ENCODE measurements at places on chromosomes 6 and 20.
A peak's percentile ranks its signal among the peaks of the same experiment; 100 is the strongest.

- no peak overlapping the region for H3K27ac ChIP-seq
- H3K4me3 ChIP-seq = no peak overlapping the region
- H3K27me3 ChIP-seq = no peaks in the 10 kb centered on the region
- H3K4me1 ChIP-seq = no peaks in the 10 kb centered on the region
- no peak for DNase-seq
- H3K36me3 ChIP-seq = no peaks in the 10 kb centered on the region
Observed at GRCh38 chr6:19837511-19838441, 606 bp downstream of the ID4 start.

- peak overlapping the region; percentile 58 for H3K4me3 ChIP-seq
- H3K4me1 ChIP-seq = peaks cover 28% of the 10 kb centered on the region
- no peaks in the 10 kb centered on the region for H3K36me3 ChIP-seq
- no peak for DNase-seq
Observed at GRCh38 chr6:29976253-29976587, 33.9 kb downstream of the HLA-A start.

DNA sequence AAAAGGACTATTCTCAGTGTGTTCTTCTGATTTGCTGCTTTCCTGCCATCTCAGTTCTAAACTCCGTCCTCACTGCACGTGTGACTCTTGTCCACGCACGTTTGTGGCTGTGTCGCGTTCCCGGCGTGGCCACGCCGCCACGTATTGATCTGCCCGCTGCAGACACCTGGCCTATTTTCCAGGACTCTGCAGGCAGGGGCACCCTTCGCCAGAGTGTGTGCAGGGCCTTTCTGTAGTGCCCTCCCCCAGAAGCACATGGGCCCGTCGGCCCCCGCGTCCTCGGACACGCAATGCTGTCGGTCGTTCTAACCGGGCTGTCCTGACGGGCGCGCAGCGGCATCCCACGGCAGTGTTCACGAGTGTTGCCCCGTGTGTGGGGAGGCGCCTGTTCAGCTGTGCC is 87.6 kb downstream of the YTHDF1 start:
- DNase-seq = no peak
- no peaks in the 10 kb centered on the region for H3K36me3 ChIP-seq
- H3K27me3 ChIP-seq = no peaks in the 10 kb centered on the region
- H3K27ac ChIP-seq = no peak overlapping the region
- no peak overlapping the region for H3K4me3 ChIP-seq

DNA sequence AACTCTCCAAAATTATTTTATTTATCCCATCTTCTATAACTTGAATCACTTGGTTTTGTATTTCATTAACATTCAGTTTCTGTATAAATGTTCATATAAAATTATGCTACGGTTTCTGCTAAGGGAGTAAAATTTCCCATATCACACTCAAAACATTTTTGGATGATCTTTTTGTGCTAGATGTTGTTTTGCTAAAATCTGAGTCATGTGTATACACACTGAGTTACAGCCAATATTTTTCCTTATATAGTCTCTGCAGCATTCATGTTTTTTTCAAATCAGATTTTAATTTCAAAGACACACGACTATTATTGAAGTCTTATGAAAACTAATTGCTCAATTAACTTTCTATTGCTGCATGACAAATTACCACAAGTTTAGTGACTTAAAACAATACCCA is 54.3 kb upstream of the SLC2A12 start:
- no peak for DNase-seq
- no peaks in the 10 kb centered on the region for H3K36me3 ChIP-seq
- no peak overlapping the region for H3K4me3 ChIP-seq
- no peak overlapping the region for H3K27ac ChIP-seq
- no peaks in the 10 kb centered on the region for H3K4me1 ChIP-seq

GRCh38 chr6:16177881-16178280 is 49.0 kb downstream of the MYLIP start:
- H3K27ac ChIP-seq = no peak overlapping the region
- no peak overlapping the region for H3K4me3 ChIP-seq
- H3K4me1 ChIP-seq = peaks cover 14% of the 10 kb centered on the region

- H3K27me3 ChIP-seq = no peaks in the 10 kb centered on the region
- no peaks in the 10 kb centered on the region for H3K36me3 ChIP-seq
- no peak overlapping the region for H3K4me3 ChIP-seq
- peak overlapping the region; percentile 89 for H3K27ac ChIP-seq
- DNase-seq = no peak
Observed at GRCh38 chr20:47361057-47361915, 4.8 kb upstream of the ZMYND8 start.

GRCh38 chr6:139597087-139597763 is 222.8 kb upstream of the CITED2 start:
- no peak overlapping the region for H3K4me3 ChIP-seq
- no peak overlapping the region for H3K27ac ChIP-seq
- H3K4me1 ChIP-seq = no peaks in the 10 kb centered on the region
- no peaks in the 10 kb centered on the region for H3K27me3 ChIP-seq

GRCh38 chr6:158853880-158854213 is 34.7 kb upstream of the EZR start:
- no peaks in the 10 kb centered on the region for H3K36me3 ChIP-seq
- no peak for DNase-seq
- peak overlapping the region; percentile 95 for H3K27ac ChIP-seq
- no peaks in the 10 kb centered on the region for H3K27me3 ChIP-seq

GRCh38 chr20:14505476-14505875 is 168.1 kb upstream of the FLRT3 start:
- no peaks in the 10 kb centered on the region for H3K36me3 ChIP-seq
- H3K4me3 ChIP-seq = no peak overlapping the region
- H3K27ac ChIP-seq = no peak overlapping the region
- no peaks in the 10 kb centered on the region for H3K4me1 ChIP-seq
- DNase-seq = no peak

GRCh38 chr20:35661053-35661452 is 3.6 kb downstream of the CPNE1 start:
- H3K4me1 ChIP-seq = peaks cover 70% of the 10 kb centered on the region
- no peaks in the 10 kb centered on the region for H3K36me3 ChIP-seq
- no peak for DNase-seq

GRCh38 chr20:31818376-31818908 is 714 bp upstream of the MYLK2 start:
- H3K4me1 ChIP-seq = no peaks in the 10 kb centered on the region
- no peak for DNase-seq
- H3K27ac ChIP-seq = no peak overlapping the region
- H3K27me3 ChIP-seq = no peaks in the 10 kb centered on the region

- H3K27me3 ChIP-seq = no peaks in the 10 kb centered on the region
- no peak overlapping the region for H3K4me3 ChIP-seq
- no peak overlapping the region for H3K27ac ChIP-seq
- no peaks in the 10 kb centered on the region for H3K4me1 ChIP-seq
- H3K36me3 ChIP-seq = no peaks in the 10 kb centered on the region
- DNase-seq = no peak
Observed at GRCh38 chr6:121549736-121550135, 114.3 kb downstream of the GJA1 start.

GRCh38 chr20:37504404-37505096 is 16.5 kb upstream of the NNAT start:
- no peaks in the 10 kb centered on the region for H3K4me1 ChIP-seq
- H3K36me3 ChIP-seq = no peaks in the 10 kb centered on the region
- DNase-seq = no peak
- no peak overlapping the region for H3K27ac ChIP-seq

DNA sequence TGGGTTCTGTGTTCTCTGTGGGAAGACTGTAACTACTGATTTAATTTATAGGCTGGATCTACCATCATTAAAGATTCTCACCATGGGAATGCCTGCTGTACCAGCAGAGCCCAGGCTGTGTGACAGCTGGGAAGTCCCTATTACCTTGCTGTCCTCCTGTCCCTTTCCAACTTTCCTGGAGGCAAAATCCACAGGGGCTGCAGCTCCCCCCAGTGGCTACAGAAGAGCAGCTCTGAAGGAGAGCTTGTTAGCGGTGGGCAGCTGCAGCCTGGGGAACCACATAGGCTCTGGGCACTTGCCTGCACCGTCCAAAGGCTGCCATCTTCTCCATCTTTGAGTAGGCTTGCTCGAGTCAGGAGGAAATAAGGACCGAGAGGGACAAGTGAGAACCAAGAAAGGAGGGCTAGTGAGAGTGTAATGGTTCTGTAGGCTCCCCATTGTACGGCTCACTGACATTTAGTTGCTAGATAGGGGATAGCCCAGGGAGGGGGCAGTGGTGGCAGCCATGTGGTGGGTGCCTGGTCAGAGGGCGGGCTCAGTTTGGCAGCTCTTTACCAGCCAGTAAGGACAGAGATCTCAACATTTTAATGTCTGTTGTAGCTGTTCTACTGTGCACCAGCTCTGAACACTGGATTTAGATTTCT is 155.1 kb upstream of the MLIP start:
- no peaks in the 10 kb centered on the region for H3K27me3 ChIP-seq
- no peak for DNase-seq
- no peaks in the 10 kb centered on the region for H3K36me3 ChIP-seq
- H3K4me3 ChIP-seq = no peak overlapping the region
- no peak overlapping the region for H3K27ac ChIP-seq

GRCh38 chr6:104595311-104595820 is 264.4 kb downstream of the HACE1 start:
- H3K27ac ChIP-seq = no peak overlapping the region
- no peak for DNase-seq
- H3K4me3 ChIP-seq = no peak overlapping the region
- no peaks in the 10 kb centered on the region for H3K27me3 ChIP-seq
- no peaks in the 10 kb centered on the region for H3K36me3 ChIP-seq

DNA sequence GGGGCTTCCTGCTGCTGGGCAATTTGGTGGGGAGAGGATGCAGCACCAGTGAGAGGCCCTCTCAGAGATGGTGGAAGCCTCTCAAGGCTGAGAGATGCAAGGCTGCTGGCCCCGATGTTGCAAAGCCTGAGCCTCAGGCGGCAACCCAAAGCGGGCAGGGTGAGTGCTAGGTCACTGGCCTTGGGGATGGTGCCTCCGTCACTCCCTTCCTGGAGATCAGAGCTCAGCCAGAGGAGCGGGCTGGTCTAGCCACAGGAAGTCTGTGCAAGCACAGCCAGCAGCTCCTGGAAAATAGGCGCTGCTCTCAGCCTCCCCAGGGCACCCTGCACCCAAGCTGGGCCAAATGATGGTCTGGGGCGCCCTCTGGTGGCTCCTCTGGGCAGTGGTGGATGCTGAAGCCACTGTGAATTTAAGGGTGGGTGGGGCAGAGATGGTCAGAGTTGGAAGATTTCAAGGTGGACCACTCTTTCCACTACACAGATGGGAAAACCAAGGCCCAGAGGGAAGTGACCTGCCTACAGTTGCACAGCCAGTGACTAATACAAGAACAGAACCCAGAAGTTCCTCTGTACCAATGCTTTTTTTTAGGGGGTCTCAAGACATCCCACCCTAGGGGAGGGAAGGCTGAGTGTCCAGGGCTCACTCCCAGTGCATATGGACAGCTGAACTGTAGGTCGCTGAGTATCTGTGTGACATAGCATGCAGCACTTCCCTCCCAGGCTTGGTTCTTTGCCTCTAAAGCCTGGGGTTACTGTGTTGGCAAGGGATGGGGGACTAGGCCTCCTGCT is 20.8 kb downstream of the C20orf203 start:
- no peak overlapping the region for H3K27ac ChIP-seq
- DNase-seq = peak; percentile 90
- no peak overlapping the region for H3K4me3 ChIP-seq
- H3K27me3 ChIP-seq = no peaks in the 10 kb centered on the region
- peaks cover 6% of the 10 kb centered on the region for H3K4me1 ChIP-seq
- no peaks in the 10 kb centered on the region for H3K36me3 ChIP-seq

DNA sequence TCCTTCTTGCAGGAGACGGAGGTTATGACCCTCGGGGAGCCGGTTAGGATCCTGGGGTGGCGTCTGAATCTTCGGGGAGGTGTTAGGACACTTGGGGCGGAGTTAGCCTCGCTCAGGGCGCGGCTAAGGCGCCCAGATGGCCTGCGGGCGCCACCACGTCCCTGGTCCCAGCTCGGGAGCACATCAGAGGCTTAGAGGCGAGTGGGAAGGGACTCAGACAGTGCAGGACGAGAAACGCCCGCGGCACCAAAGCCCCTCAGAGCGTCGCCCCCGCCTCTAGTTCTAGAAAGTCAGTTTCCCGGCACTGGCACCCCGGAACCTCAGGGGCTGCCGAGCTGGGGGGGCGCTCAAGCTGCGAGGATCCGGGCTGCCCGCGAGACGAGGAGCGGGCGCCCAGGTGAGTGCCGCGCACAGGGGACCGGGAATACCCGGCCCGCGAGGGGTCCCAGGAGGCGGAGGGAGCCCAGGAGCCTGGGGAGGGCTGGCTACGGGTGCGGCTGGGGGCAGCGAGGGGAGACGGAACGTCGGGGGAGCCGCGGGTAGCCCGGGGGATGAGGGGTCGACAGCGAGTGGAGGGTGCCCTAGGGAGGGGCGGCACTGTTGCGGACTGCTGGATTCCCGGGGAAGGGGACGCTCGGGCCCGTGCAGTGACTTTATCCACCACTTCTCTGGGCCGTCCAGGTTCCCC is at the start of gene HCK:
HCK (plus strand) TSS at position 153 of the 688 bp plus-strand sequence.
- H3K4me3 ChIP-seq = no peak within 1 kb of the TSS
- H3K4me1 ChIP-seq = peaks cover 20% of the 10 kb centered on the region
- no peak within 1 kb of the TSS for H3K27ac ChIP-seq
- peaks cover 48% of the 10 kb centered on the region for H3K27me3 ChIP-seq
- no peaks in the 10 kb centered on the region for H3K36me3 ChIP-seq

All from CD8-positive, alpha-beta memory T cell (primary cell).